Activated T-helper 2 cell treated with anti-CD3 and anti-CD28 coated beads, Interferon-gamma antibody, Interleukin-2, Interleukin-4, amounts not matched to agents 10 μg/mL and 5 μg/mL and 100 μg/mL, durations not matched to agents 14 hours and 24 hours and 36 hours (primary cell): ENCODE measurements at places on chromosomes 5 and 9.

DNA sequence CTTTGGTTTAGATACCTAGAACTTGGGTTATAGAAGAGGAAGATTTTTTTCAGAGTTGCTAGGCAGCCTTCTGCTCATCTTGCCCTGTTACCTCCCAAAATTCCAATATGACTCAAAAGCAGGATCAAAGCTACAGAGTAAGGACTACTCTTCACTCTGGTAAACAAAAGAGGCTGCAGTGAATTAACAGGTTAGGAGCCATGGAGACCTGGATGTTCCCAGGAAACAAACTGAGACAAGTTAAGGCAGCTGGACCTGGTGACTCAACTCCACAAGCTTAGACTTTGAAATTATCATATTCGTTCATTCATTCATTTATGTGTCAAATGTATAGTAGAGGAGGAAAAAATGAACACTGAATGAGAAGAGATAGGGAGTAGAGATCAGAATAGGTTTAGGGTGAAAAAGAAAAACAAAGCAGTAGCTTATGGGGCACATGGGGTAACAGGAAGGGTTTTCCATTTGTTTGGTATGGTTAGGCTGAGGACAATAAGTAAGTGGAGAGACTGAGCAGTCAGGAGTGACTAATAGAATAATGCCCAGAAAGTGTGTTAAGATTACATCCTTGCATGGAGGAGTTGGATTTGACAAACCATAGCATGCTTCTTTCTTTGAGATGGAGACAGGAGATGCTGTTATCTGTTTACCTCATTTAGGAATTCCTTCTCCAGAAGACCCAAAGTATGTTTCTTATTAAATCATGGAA is 464.0 kb upstream of the ZNF608 start:
- no peak for DNase-seq

GRCh38 chr5:178785999-178786398 is 55.5 kb upstream of the ZNF354A start:
- DNase-seq = no peak

DNA sequence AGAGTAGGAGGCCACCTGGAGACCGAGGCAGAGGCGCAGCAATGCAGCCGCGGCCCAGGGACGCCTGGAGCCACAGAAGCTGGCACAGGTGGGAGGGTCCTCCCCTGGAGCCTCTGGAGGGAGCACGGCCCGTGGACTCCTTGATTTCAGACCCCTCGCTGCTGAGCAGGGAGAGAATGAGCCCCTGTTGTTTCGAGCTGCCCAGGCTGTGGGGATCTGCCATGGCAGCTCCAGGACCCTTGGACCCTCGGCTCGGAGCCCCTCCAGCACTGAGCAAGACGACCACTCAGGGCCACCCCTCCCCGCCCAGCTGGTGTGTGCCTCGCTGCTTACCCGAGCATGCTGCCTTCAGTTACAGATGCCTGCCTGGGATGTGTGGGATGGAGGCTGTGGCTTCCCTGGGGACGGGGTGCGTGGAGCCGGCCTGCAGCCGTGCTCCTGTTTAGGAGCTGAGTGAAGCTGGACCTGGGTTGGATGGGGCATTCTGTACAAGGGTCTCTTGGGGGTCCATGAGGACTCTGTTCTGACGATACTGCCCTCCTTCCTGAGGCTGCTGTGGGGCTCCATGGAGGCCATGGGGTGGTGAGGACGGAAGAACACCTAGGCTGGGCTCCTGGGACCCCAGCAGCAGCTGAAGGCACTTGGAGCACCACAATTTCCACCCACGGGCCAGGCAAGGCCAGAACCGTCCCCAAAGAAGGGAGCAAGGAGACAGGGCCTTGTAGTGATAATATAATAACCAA is 115.1 kb upstream of the LPCAT1 start:
- DNase-seq = no peak

GRCh38 chr9:113564498-113565237 is 101.1 kb downstream of the RGS3 start:
- no peak for DNase-seq

DNA sequence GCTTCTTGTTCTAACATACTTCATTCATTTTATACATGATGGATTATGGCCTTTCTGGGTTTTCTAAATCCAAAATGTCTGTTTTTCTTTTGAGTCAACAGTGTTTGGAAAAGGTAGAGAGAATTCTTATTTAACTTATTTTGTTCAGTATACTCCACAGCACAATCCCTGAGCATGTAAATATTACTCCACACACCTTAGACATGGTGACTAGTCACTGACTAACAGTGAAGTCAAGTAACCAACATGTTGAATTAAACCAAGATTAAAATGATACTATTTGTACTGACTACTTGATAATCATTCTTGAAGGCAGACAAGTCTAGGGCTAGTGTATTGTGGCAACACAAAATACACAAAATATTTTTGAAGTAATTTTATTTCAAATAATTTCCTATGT is 55.0 kb downstream of the HAPLN1 start:
- no peak for DNase-seq

- no peak for DNase-seq
Measured at GRCh38 chr9:94168203-94169000, 84.1 kb downstream of the PTPDC1 start.

GRCh38 chr9:124709292-124709690 is 61.8 kb downstream of the NR6A1 start:
- no peak for DNase-seq

- DNase-seq = no peak
Measured at GRCh38 chr9:72788966-72789735, 163.7 kb downstream of the ALDH1A1 start.

DNA sequence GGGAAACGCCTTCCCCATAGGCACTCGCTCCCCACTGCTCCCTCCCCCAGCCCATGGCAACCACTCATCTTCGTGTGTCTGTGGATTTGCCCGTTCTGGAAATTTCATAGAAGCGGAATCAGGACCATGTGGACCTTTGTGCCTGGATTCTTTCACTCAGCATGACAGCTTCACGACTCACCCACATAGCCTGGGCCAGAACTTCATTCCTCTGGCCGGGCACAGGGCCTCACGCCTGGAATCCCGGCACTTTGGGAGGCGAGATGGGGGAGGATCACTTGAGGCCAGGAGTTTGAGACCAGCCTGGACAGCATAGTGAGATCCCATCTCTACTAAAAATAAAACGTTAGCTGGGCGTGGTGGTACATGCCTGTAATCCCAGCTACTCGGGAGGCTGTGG is 12.1 kb upstream of the DIPK1B start:
- DNase-seq = no peak

- DNase-seq = peak; percentile 9
Measured at GRCh38 chr5:132099905-132100304, 26.3 kb downstream of the CSF2 start.

DNA sequence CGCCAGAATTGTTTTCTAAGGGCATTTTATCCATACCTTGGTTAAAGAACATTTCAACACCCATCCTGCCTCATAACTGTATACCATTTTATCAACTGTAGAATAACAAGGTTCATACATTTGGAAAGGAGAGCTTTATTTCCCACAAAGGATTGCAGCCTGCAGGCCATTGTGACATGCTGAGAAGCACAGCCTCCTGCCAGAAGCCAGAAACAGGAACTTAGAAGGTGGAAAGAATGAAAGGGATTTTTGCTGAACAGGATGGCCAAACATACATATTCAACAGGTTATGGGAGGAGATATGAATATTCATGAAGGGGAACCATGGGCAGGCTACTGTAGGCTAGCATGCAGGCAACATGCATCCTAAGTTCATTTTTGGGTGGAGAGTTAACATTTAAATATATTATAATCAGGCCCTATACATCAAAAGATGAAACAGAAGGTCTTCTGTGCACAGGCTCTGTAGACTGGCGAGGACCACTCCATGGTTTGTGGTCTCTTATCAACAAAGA is 59.9 kb upstream of the DIRAS2 start:
- no peak for DNase-seq
